ENCODE measurements at places on chromosomes 3 and 15.

- DNase-seq, result no peak
These were observed 184.4 kb downstream of the PEX5L start for GRCh38 chr3:179852142-179852905.

DNA sequence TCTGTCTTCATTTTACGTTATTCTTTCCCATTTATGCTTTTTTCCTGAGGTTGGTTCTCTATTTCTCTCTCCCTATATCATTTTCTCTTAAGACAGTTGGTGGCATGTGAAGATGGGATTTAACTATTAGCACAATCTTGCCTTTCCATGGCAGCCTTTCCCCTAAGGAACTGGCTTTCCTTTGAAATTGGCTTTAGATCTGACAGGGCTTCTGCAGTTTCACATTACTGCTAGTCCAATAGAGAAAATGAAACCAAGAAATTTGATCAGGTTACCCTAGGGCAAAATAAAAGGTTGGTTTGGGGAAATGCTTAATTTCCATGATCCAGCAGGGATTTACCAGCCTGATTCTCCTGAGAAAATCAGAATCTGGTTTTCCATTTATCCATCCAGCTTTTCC is 22.7 kb upstream of the CHL1 start:
- DNase-seq, result no peak

- DNase-seq, result no peak
These were observed 611.9 kb downstream of the EDEM1 start for GRCh38 chr3:5799398-5799797.

DNA sequence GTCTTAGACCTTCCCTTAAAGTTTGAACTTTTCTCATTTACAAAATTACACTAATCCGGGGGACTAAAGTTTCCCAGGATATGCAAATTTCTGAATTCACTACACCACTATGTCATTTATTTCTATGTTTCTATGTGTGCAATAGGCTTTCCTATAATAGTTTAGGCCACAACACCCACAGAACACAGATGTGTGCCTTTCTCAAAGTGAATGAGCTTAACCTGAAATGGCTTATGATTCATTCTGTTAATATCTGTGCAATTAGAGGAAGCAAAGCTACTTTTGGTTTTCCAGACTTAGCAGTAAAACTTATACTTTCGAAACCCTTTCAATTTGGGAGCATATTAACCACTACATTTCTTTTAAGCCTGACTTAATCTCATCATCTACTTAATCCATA is 748.1 kb downstream of the GBE1 start:
- no peak for DNase-seq
